ENCODE measurements at places on chromosomes 7 and 10.

DNA sequence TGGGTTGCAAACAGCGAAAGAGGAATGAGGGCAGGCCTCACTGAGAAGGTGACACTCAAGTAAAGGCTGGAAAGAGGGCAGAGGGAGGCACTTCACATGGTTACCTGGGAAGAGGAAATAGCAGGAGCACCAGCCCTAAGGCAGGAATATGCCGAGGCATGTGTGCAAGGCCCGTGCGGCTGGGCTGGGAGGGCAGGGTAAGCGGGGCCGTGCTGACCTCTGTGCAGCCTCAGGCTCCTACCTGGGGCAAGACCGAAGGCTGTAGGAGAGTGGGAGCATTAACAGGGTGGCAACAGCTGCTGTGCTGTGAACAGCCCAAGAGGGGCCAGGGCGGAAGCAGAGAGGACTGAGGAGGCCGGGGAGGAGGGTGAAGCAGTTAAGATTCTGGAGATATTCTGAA, 24.0 kb upstream of the SH3PXD2A start:
- DNase-seq, result no peak

- DNase-seq, result no peak
Observed at GRCh38 chr7:134925766-134926165, 60.5 kb upstream of the AGBL3 start.

- no peak for DNase-seq
Observed at GRCh38 chr10:46097576-46098317, 51.7 kb upstream of the MSMB start.

DNA sequence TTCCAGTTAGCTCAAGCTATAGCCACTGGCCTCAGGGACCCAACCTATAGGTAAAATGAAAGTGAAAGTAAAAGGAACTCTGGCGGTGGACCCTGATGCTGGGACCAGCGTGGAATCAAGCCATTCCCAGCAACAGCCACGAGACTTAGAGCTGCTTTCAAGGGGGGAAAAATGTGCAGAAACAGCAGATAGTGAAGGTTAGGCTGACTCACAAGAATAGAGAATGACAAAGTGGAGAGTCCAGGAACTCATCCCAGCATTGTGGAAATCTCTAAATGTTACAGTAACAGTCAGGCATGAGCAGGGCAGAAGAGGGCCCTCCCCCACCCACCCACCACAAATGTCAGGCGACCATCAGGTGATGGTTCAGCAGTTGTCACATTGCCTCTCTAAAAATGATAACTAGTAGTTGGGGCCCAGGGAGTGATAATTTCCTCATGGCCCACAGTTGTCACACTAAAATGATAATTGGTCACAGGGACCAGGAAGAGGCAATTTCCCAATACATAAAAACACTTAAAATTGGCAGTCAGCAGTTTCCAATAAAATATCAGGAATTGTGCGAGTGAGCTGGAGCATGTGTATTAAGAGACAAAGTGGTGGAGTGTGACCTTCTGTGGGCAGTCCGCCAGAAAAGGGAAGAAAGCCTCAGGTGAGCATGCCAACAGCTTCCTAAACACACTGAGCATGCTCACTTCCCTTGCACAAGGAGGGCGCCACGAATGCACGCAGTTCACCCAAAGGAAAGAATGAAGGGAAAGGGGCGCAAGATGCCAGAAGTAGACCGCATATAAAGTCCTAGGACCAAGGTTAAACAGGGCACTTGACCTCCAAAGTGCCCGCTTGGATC, 129.8 kb upstream of the PPP1R3A start:
- DNase-seq, result no peak

GRCh38 chr7:132430041-132430855, 146.0 kb downstream of the PLXNA4 start:
- no peak for DNase-seq

GRCh38 chr10:8312781-8313180, 258.3 kb downstream of the GATA3 start:
- no peak for DNase-seq

DNA sequence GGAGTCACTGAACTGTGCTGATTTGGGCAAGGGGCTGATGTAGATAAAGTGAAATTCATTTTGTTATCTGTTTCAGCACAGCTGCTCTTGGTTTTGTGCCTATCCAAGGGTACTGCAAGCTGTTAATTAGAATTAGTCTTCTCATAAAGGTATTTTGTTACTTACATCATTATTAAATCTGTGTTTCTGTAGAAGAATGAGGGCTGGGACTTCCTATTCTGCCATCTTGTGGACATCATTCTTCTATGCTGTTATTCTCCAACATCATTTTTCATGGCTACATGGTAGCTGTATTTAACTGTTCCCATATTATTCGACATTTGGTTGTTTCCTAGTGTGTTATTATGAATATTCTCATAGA, 76.2 kb upstream of the CCDC71L start:
- no peak for DNase-seq

DNA sequence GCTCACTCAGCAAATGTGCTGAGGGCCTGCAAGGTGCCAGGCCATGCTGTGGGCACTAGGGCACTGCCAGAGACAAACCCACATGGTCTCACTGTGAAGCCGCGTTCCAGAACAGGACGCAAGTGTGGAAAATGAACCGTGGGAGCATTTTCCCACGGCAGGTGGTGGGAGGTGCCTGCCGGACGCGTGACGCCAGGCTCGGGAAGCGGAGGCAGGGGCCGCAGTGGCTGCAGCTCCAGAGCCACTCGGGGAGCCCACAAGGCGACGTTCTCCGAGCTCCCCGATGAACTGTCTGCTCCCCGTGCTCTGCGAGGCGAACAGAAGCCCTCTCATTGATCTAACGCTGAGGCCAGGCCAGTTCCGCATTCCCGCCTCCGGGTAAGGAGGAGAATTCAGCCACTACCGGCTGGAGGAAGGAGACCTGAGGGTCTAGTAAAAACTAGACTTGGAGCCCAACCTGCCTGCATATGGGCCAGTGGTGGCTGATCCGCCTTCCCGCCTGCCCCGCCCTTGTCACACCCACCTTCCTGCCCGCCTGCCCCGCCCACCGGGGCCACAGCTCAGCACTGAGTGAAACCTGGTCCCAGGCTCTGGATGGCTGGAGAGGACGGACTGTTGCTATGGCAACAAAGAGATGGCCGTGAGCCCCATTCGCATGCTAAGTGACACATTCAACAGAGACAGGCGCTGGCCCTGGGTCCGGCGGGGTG, 13.1 kb downstream of the ADGRA1 start:
- peak; percentile 10 for DNase-seq

DNA sequence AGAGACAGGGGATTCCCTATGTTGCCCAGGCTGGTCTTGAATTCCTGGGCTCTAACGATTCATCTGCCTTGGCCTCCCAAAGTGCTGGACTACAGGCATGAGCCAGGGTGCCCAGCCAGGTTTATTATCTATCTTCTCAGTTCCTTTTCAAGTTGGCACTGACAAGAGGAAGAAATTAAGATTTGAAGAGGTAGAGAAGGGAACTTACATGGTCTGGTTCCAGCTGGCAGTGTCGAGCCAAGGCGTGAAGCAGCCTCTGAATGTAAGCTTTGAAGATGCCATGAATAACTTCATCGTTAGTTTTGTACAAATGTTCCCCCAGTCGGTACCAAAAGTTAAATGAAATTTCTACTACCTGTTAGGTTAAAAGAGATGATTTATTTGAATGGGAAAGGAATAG, 57.7 kb downstream of the TNPO3 start:
- no peak for DNase-seq

DNA sequence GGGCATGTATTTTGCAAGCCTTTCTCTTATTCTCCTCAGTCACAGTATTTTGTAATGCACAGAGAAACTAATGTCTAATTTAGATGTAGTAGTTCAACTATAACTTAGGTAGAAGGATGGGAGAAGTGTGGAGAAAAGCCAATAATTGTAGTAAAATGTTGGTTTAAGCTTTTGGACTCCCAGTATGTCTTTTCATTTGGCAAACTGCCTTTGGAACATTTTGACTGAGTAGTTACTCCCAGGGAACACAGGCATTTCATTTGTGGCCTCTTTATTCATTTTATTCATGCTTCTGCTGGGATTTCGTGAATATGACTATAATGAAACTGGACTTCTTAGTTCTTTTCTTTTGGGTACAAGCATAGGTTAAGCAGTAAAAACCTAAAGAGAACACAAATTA, 79.0 kb downstream of the EXOC4 start:
- no peak for DNase-seq

DNA sequence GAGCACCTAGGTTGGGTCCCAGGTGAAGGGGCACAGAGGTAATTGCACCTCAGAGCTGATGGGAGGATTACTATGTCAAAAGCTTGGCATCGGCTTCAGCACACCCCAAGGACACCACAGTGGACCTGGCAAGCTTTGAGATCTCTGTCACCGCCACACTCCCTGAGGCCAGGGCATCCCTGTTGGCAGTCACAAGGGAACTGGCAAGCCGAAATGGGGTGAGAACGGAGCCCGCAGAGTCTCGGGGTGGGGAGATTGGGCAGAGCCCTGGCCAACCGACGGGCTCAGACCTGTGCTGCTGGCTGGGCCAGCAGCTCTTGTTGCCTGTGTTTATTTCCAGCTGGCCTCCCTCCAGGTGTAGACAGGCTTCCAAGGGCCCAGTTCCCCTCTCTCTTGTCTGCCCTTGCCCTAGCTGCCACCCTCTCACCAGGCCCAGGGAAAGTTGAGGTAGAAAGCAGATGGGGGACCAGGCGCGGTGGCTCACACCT, 2.5 kb downstream of the HSPB1 start:
- DNase-seq, result peak; percentile 58

DNA sequence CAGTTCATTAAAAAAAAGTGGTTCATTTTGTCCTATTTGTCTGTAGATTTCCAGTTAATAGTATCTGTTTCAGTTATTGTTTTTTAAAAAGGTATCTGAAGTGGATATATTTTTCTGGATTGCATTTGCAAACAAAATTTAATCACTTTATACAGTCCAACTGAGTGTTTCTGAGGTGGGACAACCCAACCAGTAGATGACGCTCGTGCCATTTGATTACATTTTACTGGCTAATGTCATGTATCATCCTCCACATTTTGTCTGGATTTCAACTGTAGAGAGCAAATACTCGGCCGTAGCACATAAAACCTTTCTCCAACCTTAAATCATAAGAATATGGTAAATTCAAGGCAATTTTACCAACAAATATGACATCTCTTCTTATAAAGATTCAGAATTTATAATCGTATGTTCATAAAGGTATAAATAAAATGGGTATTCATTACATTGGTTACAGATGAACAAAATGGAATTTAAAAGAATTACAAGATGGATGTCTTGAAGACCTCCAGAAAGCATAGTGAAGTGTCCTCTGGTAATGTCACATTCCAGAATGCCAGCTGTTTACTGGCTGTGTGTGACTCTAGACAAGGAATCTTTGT, 789.0 kb downstream of the PHTF2 start:
- no peak for DNase-seq

GRCh38 chr10:97575127-97575668, 2.6 kb downstream of the ANKRD2 start:
- no peak for DNase-seq

GRCh38 chr10:30098629-30099028, 39.2 kb upstream of the JCAD start:
- no peak for DNase-seq

DNA sequence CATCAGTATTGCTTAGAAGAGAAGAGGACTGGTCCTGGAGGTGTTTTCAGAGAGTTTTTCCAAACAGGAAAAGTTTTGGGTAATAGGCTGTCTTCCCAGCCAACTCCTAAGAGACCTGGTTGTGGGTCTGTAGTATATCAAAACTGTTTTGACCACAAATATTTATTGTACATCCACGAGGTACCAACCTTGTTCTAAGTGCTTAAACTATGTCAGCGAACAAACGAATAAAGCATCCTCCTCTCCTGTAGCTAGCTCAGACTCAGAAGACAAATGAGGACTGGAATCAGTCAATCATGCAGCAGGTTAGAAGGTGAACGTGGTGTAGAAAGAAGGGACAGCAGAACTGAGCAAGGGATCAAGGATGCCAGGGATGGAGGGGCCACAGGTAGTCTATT, 61.6 kb upstream of the MKI67 start:
- no peak for DNase-seq

- DNase-seq, result no peak
Observed at GRCh38 chr10:101841826-101842225, 1.8 kb downstream of the KCNIP2 start.

DNA sequence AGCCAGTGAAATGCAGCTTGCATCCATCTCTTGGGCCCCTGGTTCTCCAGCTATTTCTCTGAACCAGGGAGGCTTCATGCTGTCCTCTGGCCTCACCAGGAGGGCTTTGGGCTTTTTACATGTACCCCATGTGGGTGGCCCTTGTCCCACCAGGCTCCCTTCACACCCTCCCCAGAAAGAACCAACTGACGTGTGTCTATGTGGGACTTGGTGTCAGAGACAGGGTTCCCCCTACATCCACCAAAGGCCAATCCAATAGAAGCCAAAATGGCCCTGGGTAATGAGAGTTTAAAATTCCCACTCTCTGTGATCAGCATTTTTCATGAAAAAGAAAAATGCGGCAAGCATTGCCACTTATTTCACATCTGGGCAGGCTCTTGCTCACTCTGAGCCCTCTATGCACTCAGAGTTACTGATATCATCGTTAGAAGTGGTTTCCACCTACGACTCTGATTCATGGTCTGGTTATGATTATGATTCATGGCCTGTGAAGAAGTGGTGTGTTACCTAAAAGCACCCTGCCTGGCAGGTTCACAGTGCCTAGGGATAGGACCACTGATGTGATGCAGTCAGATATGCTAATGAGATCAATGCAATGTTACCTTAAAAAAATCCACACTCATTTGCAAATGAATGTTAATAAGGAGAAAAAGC, 133.5 kb downstream of the BUB3 start:
- DNase-seq, result no peak

- DNase-seq, result no peak
Observed at GRCh38 chr10:3036155-3037021, 31.0 kb upstream of the PFKP start.

- DNase-seq, result no peak
Observed at GRCh38 chr7:100682228-100682741, 8.7 kb downstream of the GNB2 start.

DNA sequence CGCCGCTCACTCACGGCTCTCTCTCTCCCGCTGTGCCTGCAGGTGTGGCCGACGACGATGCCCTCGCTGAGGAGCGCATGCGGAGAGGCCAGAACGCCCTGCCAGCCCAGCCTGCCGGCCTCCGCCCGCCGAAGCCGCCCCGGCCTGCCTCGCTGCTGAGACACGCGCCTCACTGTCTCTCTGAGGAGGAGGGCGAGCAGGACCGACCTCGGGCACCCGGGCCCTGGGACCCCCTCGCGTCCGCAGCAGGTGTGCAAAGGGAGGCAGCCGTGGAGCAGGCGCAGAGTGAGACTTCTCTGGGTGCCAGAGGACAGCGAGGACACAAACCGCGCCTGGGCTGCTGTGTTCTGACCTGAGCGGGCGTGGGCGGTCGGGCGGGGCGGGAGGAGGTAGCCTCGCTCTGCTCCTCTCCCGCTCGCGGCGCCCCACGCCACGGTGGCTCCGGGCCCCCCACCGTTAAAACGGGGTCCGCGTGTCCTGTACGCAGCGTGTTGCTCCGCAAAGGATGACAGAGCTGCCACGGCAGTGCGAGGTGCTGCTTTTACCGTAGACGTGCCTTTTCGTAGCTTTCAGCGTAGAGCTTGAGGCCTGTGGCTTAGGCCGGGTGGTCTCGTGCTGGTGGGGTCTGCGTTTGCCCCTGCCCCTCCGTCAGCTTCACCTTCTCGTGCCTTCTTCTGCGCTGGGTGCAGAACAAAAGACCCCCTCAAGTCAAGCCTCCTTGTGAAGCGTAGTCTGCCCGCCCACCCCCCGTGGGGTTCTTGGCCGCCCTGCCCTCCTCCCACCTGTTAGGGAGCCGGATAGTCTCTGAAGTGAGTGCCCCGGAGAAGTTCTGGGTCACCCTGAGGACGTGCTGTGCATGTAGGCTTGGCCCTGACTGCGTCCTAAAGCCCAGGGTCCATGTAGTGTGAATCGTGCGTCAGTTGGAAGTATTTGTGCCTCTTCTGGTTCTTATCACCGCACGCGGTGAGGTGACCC, 73.2 kb downstream of the DNAJB6 start:
- DNase-seq, result no peak

All from mucosa of gallbladder (tissue), 1 donor.